ENCODE measurements at places on chromosomes 3 and 15.

GRCh38 chr15:81915990-81916389 lies 129.8 kb downstream of the MEX3B start:
- DNase-seq, result no peak

- no peak for DNase-seq
These were observed 175.0 kb downstream of the KLF13 start for GRCh38 chr15:31501536-31502157.

- no peak for DNase-seq
These were observed 90.3 kb downstream of the TMEM212 start for GRCh38 chr3:171933441-171933840.

DNA sequence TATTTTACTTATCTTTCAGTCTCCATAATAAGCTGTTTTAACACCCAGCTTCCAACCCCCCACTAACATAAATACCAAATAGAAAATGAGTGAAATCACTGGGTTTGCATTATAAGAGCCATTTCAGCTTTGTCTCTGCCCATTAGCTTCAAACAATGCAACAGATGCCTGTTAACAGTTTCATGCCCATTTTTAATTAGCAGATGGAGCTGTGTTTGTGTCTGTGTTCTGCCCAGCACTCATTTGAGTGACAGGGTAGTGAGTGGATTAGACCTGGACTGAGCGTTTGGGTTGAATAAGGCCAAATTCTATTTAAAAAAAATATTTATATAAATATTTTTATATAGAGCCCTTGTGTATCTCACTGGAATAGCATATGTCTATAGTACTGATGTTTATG lies 7.4 kb downstream of the RAB8B start:
- no peak for DNase-seq

GRCh38 chr3:138033202-138033691 lies 23.3 kb downstream of the CLDN18 start:
- DNase-seq, result no peak

GRCh38 chr3:186603159-186603558 lies 9.7 kb upstream of the AHSG start:
- no peak for DNase-seq

DNA sequence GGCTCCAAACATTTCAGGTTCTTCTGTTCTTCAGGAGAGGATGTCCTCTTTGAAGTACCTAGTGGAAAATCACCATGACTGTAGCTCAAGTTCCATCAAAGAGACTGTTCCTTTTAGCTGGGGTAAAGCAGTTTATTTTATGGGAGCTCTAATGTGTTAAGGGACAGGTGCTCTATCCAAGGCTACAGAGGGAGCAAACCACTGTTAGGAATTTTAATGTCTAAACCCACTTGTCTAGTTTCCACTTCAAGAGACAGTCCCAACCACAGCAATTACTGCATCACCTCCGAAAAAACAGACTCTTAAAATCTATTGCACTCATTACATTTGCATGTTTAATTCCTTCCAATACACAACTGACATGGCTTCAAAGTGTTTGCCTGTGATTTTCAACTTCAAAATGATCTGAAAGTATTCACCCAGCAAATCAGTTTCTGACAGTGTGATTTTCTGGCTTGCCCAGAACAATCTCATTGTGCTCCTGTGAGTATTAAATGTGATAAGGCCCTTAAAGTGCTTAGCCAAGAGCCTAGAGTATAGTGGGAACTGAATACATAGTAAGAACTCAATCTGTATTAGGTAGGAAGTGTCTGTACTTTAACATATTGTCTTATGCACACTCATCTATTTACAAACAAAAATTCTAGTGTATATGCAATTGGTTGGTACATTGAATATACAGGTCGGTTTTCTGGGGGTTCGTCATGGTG lies 266.5 kb upstream of the CCDC54 start:
- no peak for DNase-seq

- DNase-seq, result no peak
These were observed 21.1 kb upstream of the MAP3K13 start for GRCh38 chr3:185341616-185342458.

DNA sequence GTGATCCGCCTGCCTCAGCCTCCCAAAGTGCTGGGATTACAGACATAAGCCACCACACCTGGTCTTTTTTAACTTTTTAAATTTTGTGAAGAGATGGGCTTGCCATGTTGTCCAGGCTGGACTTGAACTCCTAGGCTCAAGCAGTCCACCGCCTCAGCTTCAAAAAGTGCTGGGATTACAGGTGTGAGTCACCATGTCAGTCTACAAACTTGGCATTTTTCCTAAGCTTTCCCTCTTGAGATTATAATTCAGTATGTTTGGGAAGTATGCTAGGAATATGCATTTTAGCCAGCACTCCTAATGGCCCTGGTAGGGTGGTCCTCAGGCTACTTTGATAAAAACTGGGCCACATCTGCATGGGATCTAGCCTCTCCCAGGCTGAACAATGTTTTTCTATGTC lies 4.4 kb downstream of the WDR73 start:
- DNase-seq, result no peak

DNA sequence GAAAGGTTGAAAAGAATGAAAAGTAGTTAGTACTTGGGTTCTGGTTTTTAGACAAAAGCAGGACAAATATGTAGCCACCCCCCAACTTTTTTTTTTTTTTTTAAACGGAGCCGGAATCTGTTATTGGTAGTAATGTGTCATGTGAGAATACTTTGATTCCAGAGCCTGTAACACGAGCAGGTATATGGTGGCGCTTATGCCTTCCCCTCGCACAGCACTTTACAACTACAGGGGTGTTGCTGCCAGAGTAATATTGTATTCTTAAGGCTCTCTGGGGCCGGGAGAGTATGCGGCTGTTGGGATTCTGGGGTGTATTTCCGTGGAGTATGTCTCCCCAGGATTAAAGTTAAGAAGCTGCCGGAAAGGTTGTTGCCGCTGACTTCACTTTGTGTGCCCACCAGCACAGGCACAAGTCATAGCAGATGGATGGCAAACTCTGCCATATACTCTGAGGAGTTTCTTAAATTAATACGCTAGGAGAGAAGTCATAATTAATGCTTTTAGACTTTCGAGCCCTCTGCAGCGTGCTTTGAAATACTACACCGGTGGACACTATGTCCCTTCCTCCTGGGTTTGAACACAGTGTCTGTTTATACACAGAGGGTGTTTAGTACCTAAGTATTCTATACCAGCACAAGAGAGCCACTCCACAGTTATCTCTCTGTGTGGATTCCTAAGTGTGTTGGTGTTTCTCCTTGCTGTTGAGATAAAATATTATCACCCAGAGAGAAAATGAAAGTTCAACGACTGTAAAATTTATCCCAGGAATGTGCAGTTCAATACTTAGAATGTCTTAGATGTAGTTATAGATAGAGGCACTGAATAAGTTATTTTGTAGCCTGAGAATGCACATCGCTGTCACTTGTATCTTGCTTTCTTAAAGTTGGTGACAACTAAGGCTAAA lies 1.4 kb downstream of the MBNL1 start:
- DNase-seq, result no peak

GRCh38 chr3:184656829-184657681 lies 54.8 kb downstream of the MAGEF1 start:
- no peak for DNase-seq

GRCh38 chr3:197366301-197367044 lies 68.1 kb upstream of the DLG1 start:
- no peak for DNase-seq

DNA sequence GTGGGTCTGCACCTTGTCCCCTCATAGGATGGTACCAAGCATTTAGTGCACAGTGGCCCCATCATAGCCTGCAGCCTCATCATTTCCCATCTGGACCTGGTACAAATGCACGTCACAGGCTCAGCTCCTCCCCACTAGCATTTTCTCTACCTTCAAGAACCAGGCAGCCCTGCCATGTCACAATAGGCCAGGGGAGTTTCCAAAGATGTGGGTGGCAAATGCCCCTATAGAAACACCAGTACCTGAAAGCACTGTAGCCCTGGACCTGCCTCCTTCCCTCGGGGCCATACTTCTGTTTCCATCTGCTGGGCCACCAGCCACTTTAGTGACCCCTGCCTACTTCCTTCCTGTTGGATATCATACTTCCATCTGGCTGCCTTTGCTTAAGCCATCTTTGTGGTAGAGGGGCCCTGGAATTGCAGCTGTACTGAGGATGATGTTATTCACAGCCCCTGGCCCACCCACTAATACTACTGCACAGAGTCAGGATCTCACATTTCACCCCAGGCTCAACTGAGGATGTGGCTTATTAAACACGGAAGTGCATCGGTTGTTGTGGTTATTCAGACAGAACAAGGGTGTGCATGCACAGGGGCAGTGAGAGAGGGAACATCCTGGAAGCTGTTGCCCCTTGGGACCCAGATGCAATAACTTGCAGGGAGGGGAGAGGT lies 3.8 kb downstream of the TCTA start:
- no peak for DNase-seq

DNA sequence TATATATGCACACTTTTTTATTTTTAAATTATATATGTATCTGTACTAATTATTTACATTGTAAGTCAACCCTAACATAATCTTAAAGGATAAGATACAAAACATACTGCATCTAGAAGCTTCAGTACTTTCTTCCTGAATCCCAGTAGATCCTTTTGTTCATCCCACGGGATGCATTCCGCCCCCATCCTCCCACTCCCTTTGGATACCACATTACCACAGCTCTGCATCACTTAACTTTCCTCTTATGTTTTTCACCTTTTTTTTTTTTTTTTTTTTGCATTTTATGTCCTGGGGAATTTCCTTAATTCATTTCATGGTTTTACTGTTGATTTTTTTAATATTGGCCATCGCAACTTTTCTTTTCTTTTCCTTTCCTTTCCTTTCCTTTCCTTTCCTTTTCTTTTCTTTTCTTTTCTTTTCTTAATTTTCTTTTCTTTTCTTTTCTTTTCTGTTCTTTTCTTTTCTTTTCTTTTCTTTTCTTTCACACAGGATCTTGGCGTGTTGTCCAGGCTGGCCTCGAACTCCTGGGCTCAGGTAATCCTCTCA lies 3.0 kb downstream of the OPA1 start:
- DNase-seq, result no peak

GRCh38 chr3:52046186-52046901 lies 10.0 kb downstream of the DUSP7 start:
- no peak for DNase-seq

GRCh38 chr3:132679911-132680310 lies 19.8 kb downstream of the UBA5 start:
- DNase-seq, result no peak

DNA sequence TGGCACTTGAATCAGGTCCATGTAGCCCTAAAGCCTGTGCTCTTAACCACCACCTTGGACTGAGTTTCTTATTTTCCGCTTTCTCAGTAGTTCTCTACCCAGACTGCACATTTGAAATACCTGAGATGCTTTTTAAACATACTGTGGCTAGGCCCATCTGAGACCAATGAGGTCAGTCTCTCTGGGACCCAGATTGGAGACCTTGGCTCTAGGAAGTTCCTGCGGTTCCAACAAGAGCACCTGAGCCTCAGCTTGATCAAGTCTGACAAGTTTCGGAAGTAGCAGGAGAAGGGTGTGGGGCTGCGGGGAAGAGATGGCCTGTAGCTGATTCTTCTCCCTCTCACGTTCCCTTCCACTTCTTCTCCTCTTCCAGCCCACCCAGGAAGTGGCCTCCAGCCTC lies 11.5 kb upstream of the TSEN2 start:
- DNase-seq, result no peak

- DNase-seq, result no peak
These were observed 14.4 kb downstream of the HES1 start for GRCh38 chr3:194150252-194150934.

GRCh38 chr3:128111147-128111546 lies 12.5 kb downstream of the RUVBL1 start:
- no peak for DNase-seq

GRCh38 chr3:99472385-99472784 lies 166.0 kb upstream of the COL8A1 start:
- DNase-seq, result no peak

- DNase-seq, result no peak
These were observed 148.9 kb downstream of the DNAJB8 start for GRCh38 chr3:128317698-128318231.

DNA sequence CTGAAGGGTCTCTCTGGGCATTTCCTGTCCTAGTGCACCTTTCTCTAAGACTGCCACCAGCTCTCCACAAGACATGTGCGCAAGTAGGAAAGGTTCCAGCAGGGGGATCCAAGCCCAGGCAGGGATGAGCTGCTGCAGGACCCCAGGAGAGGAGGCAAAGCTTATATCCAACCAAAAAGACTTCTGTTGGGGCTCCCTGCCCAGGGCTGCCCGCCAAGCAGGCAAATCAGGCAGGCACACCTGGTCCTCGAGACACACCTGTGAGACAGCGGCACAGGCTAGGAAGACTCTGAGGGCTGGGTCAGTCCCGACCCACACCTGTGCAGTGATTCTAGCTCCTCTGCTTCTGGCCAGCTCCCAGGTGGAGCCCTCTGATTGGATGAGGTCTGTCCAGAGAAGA lies 80.6 kb downstream of the MYLK start:
- DNase-seq, result no peak

DNA sequence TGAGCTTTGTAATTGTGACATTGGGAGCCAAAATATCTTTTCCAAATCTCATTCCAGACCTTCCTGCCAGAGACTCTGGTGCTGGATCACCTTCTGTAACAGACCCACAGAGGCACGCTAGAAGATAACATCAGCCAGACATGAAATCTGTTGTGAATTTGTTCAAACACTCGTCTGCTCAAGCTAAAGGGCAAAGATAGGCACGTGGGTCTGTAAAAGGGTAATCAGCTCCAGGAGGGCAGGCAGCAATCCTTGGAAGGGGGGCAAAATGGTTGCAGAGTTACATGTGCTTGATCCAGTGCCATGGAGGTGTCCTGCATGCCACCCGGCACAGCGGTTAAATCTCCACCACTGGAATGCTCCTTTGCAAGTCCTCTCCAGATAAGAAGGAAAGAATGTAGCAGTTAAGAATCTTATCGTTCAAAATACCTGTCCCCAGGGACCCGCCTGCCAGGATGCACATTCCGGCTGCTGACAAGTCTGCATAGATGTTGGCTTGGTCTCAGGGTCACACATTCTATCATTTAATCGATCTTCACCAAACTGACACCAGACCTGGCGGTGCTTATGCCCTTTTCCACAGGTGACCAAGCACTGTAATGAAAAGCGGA lies 74.8 kb downstream of the ADAMTS9 start:
- DNase-seq, result no peak

DNA sequence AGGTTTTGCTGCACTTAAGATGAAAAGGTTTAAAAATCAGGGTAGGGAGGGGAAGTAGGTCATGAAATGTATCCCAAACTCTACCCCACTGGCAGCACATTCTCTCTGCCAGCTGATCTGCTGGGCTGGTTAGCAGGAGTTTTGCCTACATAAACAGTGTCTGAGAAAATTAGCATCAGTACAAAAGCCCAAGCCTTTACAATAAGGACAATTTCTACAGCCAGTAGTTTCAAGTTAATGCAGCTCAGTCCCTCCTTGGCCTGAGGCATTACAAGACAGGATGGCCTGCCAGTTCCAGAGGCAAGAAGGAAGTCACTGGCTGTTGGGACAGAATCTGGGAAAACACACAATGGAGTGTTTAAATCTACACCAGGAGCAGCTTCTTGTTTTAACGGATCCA lies 32.8 kb downstream of the NCEH1 start:
- DNase-seq, result no peak

- no peak for DNase-seq
These were observed 159.3 kb upstream of the NR2F2 start for GRCh38 chr15:96170979-96171739.

GRCh38 chr3:37963635-37964034 lies 27.0 kb upstream of the VILL start:
- no peak for DNase-seq

Data from cortex of kidney (tissue), 1 donor.